ENCODE measurements at places on chromosomes 7 and 10.

- H3K27ac ChIP-seq: no peak overlapping the region
- H3K4me3 ChIP-seq: no peak overlapping the region
- no peaks in the 10 kb centered on the region for H3K36me3 ChIP-seq
- H3K4me1 ChIP-seq: peaks cover 22% of the 10 kb centered on the region
Observed at GRCh38 chr7:2873686-2874551, 29.8 kb upstream of the GNA12 start.

DNA sequence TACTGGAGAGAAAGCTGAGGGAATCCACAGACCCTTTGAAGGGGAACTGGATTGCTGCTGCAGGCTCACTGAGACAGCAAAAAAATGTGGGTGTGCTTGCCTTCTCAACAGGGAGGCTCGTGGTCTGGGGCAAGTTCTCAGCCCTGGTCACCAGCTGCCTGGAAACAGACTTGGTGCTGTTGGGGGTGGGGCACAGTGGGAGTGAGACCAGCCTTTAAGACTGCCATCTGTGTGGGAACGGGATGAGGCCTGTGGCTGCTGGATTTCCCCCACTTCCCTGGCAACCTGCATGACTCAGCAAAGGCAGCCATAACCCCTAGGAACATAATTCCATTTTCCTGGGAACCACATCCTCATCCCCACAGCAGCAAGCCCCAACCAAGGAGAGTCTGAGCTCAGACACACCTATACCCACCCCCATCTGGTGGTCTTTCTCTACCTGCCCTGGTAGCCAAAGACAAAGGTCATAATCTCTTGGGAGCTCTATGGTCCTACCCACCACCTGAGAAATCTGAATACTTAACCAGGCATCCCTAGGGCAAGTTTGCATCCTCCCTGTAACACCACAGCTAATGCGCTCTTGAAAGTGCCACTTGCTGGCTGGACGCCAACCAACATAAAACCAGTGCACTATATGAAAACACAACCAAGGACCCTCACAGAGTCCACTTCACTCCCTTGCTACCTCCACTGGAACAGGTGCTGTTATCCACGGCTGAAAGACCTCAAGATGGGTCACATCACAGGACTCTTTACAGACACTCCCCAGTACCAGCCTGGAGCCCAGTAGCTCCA, 45.0 kb upstream of the TFEC start:
- DNase-seq: no peak
- no peaks in the 10 kb centered on the region for H3K27me3 ChIP-seq
- H3K36me3 ChIP-seq: no peaks in the 10 kb centered on the region
- no peak overlapping the region for H3K27ac ChIP-seq
- no peak overlapping the region for H3K4me3 ChIP-seq

GRCh38 chr7:74429153-74429747, 24.5 kb upstream of the GTF2IRD1 start:
- H3K4me3 ChIP-seq: no peak overlapping the region
- no peak overlapping the region for H3K27ac ChIP-seq
- no peak for DNase-seq
- H3K36me3 ChIP-seq: no peaks in the 10 kb centered on the region
- no peaks in the 10 kb centered on the region for H3K27me3 ChIP-seq
- H3K4me1 ChIP-seq: no peaks in the 10 kb centered on the region

DNA sequence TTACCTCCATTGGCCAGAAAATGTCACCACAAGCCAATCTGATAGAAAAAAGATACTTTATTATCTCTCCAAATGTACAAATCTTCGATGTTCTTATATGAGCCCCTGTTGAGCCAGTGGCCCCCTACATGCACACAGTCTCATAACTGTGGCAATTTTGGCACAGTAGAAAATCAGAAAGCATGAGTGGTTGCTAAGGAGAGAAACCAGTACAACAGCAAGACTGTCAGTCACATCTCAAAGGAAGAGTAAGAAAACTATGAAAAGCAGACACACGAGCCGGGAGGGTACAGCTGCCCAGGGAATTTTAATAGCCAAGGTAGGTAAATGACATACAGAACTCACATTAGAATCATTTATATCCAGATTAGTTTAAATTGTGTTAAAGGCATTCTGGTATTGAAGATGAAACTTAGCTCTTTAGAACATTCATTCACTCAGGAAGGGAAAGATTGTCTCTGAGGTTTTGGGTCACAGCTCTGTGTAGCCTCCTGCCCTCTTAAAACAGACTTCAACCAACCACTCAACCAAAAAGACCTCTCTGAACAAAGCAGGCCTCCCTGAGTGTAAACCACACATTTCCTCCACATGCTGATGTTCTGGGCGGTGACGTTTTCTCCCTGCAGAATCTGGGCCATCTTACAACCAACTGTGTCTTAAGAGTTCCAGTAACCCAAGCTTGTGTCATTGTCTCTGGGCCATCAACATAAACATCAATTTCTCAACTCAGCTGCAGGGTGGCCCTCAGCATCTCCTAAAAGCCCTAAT, 80.8 kb upstream of the ADAM12 start:
- no peak overlapping the region for H3K4me3 ChIP-seq
- no peak overlapping the region for H3K27ac ChIP-seq
- no peaks in the 10 kb centered on the region for H3K36me3 ChIP-seq

DNA sequence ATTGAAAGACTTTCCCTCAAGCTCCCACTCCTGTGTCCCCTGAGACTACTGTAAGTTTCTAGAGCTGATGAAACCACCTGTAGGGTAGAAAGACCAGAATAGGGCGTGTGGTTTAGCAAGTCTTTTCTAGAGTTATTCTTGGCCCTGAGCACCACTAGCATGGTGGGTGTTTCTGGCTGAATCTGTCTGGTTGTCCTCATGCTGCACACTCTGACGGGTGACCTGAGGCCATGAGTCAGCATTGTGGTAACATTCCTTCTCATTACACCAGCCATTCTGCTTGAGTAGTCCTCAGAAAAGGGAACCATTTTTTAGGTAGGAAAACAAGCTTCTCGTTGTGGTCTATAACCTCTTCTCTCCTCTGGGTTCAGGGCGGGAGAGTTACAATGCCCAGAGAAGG, 250.3 kb downstream of the SNX13 start:
- H3K4me1 ChIP-seq: no peaks in the 10 kb centered on the region
- no peaks in the 10 kb centered on the region for H3K27me3 ChIP-seq
- no peak for DNase-seq
- no peak overlapping the region for H3K4me3 ChIP-seq
- H3K36me3 ChIP-seq: no peaks in the 10 kb centered on the region

DNA sequence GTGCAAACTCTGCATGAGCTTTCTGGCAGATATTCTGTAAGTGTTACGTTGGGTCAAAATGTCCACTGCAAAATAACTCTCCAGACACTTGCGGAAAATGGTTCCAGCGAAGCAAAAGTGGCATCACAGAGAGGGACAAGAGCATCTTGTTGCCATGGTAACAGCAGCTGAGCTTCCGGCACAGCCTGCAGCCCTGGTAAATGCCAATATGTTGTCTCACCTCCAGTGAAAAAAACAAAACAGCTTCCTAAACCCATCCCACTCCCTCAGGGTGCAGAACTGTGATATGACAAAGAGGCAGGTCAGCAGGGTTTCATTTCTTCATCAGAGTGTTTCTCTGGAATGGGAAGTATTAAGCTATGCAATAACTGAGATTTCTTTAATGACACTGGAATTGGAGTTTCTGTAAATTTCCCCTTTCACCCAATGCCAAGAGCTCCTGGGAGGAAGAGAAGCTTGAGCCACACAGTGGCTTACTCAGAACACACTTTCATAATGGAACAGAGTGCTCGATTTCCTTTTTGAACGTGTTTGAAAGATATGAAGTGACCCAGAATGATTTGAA, 65.6 kb downstream of the FOXI2 start:
- H3K27me3 ChIP-seq: no peaks in the 10 kb centered on the region
- H3K27ac ChIP-seq: no peak overlapping the region
- H3K4me3 ChIP-seq: no peak overlapping the region
- H3K36me3 ChIP-seq: no peaks in the 10 kb centered on the region
- no peaks in the 10 kb centered on the region for H3K4me1 ChIP-seq
- DNase-seq: no peak

DNA sequence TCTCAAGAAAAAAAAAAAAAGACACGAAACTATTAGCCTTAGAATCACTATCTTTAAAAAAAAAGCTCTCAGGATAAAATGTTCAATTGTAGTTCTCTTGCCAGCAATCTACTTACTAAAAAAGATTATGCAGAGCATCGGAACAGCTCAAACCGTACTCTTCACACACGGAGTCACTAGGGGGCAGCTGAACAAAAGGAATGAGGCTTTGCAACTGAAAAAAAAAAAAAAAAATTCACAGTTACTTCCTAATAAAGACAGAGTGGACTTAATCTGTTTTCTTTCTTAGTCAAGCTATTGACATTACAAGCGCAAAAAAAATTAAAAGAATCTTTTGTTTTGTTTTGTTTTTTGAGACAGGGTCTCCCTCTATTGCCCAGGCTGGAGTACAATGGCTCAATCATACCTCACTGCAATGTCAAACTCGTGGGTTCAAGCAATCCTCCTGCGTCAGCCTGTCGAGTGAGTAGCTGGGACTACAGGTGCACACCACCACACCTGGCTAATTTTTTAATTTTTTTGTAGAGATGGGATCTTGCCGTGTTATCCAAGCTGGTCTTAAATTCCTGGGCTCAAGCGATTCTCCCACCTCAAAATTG, 11.5 kb downstream of the PMS2 start:
- no peaks in the 10 kb centered on the region for H3K27me3 ChIP-seq
- no peak overlapping the region for H3K4me3 ChIP-seq
- DNase-seq: peak; percentile 26
- H3K36me3 ChIP-seq: peaks cover 26% of the 10 kb centered on the region
- H3K27ac ChIP-seq: no peak overlapping the region

DNA sequence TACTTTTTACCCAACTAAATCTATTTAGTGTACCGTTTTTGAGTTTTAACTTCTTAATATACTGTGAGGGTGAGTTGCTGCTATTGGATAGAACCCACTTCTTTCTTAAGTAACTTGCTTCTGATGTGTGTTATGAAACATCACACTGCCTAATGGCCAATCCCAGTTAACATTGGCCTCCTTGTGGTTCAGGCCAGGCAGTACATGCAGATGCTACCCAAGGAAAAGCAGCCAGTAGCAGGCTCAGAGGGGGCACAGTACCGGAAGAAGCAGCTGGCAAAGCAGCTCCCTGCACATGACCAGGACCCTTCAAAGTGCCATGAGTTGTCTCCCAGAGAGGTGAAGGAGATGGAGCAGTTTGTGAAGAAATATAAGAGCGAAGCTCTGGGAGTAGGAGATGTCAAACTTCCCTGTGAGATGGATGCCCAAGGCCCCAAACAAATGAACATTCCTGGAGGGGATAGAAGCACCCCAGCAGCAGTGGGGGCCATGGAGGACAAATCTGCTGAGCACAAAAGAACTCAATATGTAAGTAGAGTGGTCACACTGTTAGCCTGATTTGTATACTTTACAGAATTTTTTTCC, 39.7 kb downstream of the TES start:
- peaks cover 53% of the 10 kb centered on the region for H3K36me3 ChIP-seq
- no peak overlapping the region for H3K4me3 ChIP-seq
- no peak overlapping the region for H3K27ac ChIP-seq
- no peak for DNase-seq

DNA sequence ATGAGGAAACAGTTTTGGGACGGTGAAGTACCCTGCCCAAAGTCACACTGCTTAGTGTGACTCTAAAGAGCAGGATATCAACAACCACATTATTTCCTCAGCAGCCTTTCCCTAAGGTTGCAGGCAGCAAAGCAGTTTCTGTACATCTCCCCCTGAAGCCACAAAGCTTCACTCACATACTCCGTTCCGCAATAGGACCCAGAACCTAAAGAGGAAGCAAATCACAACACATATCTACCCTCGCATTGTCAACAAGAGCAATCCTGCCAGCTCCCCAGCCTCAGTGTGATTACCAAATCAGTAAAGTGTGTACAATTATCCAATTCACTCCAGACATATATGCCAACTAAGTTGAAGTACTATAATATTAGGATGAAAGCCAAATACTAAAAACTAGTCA, 30.8 kb downstream of the VAX1 start:
- H3K36me3 ChIP-seq: no peaks in the 10 kb centered on the region
- no peak overlapping the region for H3K27ac ChIP-seq
- DNase-seq: no peak
- H3K4me3 ChIP-seq: no peak overlapping the region
- H3K27me3 ChIP-seq: no peaks in the 10 kb centered on the region
- H3K4me1 ChIP-seq: no peaks in the 10 kb centered on the region

DNA sequence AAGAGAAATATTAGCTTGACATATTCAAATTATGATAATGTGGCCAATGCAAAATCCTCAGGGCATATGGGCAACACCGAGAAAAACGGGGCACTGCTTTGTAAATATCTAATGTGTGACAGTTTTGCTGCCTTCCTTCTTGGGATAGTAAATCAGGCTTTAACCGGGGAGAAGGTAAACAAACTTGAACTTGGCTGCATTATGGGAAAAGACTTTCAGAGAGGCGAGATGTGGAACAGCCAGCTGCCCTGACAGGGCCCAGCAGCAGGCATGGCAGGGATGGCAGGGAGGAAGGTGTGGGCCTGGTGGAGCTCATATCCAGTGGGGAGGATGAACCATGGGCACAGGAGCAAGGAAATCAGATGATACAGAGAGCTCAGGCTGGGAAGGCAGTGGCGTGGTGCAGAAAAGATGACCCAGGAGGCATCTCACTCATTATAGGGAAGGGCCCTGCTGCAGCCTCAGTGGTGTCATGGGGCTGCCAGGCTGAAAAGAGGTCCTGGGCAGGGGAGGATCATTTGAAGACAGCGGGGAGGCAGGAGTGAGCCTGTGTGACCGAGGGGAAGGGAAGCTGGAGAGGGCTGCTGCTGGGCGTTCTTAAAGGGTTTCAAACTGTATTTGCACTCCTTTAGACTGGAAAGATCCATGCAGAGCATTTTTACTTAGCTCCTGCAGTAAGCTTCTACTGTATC, 26.7 kb downstream of the CXCL12 start:
- no peak overlapping the region for H3K27ac ChIP-seq
- no peaks in the 10 kb centered on the region for H3K36me3 ChIP-seq
- H3K4me3 ChIP-seq: no peak overlapping the region
- H3K27me3 ChIP-seq: no peaks in the 10 kb centered on the region

GRCh38 chr10:112213098-112213823, 29.7 kb upstream of the GPAM start:
- peaks cover 4% of the 10 kb centered on the region for H3K27me3 ChIP-seq
- no peak overlapping the region for H3K4me3 ChIP-seq
- H3K36me3 ChIP-seq: no peaks in the 10 kb centered on the region
- no peaks in the 10 kb centered on the region for H3K4me1 ChIP-seq
- H3K27ac ChIP-seq: no peak overlapping the region

DNA sequence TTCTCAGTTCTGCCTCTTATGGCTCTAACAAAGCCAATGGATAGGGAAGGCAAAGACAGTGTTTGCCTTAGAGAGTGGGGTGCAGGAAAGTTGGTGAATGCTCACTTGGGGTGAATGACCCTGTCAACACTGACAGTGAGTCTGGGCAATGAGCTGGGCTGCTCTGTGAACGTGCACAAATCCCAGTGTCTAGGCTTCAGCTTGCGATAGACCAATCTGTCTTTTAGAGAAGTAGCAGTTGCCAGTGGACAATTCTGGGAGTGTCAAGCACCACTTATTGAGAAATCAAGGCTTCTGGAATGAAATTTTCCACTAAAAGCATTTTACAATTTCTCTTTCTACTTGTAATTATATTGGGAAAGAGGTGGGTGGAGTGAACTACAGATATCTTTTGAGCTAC, 141.4 kb downstream of the HERPUD2 start:
- no peak overlapping the region for H3K4me3 ChIP-seq
- no peak overlapping the region for H3K27ac ChIP-seq
- H3K36me3 ChIP-seq: no peaks in the 10 kb centered on the region
- no peak for DNase-seq
- no peaks in the 10 kb centered on the region for H3K4me1 ChIP-seq

All from effector memory CD4-positive, alpha-beta T cell (primary cell).